ENCODE measurements at places on chromosomes 16 and 17.

DNA sequence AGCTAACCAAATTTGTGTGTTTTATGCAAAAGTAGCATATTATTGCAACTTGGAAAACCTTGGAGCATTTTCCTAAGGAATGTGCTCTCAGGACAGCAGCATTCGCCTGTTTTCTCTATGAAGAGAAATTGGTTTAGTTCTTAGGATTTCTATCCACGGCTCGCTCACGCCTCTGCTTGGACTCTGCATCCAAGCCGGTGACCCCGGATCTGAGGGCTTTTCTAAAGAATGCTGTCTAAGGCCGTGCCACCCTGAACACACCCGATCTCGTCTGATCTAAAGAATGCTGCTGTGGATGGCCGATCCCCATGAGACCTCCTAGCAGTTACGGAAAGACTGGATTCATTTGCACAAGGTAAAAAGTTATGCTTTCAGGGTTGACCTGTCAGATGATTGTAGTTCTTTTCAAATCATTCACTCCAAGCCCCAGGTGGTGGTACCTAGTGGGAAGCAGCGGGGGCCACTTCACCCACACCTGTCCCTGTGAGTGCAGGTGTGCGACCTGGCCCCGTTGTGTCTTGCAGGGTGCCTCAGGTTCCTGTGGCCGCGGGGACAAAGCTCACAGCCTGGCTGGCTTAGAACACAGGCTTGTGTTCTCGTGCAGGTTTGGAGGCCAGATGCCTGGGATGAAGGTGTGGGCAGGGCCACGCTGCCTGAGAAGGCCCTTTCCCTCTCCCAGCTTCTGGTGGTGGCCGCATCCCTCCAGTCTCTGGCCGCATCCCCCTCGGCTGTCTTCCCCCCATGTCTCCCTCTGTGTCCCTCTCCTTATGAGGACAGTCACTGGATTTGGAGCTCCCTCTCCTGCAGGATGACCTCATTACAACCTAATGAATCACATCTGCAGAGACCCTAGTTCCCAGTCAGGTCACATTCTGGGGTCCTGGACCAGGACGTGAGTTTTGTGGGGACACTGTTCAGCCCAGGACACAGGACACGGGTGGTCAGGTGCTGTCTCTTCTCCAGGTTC lies 71.1 kb downstream of the BANP start:
- no peak for DNase-seq

GRCh38 chr16:3671424-3671823 lies 16.9 kb downstream of the DNASE1 start:
- no peak for DNase-seq

DNA sequence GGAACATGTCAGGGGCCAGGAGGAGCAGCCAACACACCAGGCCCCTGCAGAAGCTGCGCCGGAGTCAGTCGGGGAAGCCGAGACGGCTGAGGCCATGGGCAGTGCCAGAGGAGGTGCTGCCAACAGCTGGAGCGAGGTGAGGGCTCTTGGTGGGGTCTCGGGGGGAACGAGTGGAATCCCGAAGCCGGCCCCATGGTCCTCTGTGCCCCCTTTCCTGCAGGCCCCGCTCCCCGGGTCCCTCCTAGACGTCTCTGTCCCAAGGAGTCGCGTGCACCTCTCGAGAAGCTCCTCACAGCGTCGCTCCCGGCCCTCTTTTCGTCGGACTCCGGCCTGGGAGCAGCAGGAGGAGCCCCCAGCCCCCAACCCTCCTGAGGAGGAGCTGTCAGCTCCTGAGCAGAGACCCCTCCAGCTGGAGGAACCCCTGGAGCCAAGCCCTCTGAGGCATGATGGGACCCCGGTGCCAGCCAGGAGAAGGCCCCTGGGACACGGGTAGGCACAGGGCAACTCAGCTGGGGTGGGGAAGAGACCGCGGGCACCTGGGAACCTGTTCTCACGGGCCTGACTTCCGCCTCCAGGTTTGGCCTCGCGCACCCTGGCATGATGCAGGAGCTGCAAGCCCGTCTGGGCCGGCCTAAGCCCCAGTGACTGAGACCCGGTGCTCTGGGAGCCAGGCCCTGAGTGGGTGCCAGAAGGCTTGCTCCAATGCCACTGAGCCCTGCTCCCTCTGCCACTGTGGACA lies 3.6 kb downstream of the APOBR start:
- DNase-seq: no peak

DNA sequence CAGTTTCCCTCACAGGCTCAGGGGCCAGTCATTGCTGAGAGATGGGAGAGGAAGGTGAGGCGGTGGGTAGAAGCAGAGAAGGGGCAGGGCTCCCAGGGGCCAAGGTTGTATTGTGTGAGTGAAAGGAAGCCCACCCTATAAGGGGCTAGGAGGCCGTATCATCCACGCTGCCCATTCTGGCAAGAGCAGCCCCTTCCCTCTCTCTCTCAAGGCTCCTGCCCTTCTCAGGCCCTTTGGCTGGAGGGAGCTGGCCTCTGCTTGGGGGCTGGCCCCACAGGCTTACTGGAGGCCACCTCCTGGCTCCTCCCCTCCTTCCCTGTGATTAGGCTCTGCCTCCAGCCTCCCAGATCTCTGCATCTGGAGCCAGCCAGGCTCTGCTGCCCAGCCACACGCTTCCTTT lies 7.6 kb downstream of the TBKBP1 start:
- no peak for DNase-seq

- DNase-seq: no peak
Observed at GRCh38 chr16:51813609-51814008, 662.5 kb upstream of the SALL1 start.

GRCh38 chr16:31377210-31377903 lies 15.8 kb upstream of the ITGAD start:
- DNase-seq: no peak

GRCh38 chr16:55703003-55704001 lies 47.5 kb downstream of the SLC6A2 start:
- DNase-seq: no peak

DNA sequence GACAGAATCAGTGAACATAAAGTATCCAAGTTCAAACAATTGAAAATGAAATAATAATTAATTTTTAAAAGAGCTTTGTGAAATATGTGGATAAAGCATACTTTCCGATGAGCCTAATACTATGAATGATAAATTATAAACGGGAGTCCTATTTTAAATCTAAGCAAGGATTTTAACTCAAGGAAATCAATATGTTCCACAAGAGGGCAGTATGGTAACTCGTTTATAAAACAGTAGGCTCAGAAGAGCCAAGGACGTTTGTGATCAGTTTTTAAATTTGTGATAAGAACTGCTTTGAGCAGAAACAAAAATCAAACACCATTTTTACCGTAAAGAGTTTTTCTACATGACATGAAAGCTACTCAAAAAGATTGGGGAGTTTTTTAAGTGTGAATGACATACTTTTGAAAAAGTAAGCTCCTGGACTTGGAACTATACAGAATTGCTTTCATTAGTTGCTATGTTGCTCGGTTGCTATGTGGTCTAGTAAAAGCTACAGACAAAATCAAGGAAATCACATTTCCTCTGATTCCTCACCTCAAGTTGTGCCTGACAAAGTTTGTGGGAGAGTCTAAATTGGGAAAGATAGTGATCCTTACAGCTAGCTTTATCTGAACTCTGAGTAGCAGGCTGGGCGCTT lies 11.8 kb upstream of the TEKT1 start:
- no peak for DNase-seq

DNA sequence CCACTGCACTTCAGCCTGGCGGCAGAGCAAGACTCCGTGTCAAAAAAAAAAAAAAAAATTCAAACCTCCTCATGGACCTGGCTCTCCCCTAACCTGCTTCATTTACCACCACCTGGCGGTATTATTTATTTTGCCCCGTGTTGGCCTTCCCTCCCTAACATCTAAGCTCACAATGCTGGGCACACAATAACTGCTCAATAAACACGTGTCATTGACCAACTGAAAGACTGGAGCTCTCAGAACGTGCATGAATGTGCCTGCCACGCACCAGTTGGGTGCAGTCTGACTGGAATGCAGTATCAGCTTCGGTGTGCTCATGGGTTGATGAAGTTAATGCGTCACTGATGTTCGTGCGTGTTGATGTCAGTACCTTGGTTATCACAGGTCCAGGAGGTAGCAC lies 64.4 kb upstream of the CDC42EP4 start:
- DNase-seq: no peak

DNA sequence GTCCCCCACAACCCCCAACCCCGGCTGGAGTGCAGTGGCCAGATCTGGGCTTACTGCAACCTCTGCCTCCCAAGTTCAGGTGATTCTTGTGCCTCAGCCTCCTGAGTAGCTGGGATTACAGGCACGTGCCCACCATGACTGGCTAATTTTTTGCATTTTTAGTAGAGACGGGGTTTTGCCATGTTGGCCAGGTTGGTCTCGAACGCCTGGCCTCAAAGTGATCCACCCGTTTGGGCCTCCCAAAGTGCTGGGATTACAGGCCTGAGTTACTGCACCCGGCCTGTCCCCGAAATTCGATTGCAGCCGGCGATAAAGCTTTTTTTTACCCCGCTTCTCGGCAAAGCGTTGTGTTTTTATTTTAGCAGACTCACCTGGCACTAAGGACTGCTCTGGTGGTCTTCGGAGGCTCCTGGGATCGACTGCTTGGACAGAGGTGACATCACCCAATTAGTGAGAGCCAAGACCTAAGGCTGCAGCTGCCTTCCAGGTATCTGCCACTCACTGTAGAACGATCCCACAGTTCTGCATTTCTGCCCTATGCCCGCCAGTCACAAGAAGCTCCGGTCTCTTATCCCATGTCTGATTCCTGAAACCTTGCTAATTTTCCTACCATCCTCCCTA lies 82.2 kb upstream of the ARL4D start:
- DNase-seq: no peak

GRCh38 chr17:82175951-82176350 lies 36.7 kb downstream of the CCDC57 start:
- DNase-seq: no peak

GRCh38 chr17:48582750-48583069 lies 4.6 kb upstream of the HOXB4 start:
- DNase-seq: no peak

DNA sequence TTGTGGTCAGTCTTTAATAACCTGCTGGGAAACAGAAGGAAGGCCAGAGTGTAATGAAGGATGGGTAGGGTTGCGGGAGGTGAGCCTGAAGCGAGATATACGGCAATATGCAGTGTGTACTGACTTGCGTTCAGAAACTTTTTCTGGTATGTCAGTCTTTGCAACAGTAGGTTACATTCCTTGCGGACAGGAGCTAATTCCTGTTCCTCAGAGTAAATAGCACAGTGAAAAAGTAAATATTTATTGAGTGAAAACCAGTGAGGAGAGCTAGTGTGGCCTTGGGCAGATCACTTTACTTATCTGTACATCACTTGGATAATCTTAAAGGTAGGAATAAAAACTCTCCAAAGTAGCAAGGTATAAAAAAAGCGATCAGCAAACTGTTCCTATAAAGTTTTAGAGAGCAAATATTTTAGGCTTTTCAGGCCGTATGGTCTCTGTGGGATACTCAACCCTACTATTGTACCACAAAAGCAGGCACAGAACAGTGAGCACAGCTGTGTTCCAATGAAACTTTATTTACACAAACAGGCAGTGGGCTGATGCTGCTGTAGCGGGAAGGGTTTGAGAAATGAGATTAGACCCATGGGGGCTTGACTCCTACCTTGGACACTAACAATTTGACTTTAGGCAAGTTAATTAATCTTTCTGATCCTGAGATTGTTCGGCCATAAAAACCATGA lies 348.0 kb downstream of the UTP18 start:
- DNase-seq: no peak

DNA sequence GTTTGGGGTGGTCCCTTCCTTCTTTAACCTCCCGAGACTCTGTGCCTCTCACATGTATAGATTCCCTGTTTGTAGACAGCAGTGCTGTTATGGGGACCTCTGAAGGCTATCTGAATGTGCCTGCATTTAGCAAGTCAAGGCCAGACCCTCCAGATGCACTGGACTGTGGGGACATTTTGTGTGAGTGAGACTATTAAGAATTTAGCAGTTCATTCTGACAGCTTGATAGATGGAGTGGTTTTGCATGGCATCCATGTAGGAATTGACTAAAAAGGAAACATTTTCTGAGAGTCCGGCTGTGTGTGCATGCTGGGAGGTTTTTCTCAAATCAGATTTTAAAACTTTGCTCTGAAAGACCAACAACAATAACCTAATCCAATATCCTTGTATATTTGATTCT lies 226.3 kb downstream of the MSI2 start:
- DNase-seq: no peak

DNA sequence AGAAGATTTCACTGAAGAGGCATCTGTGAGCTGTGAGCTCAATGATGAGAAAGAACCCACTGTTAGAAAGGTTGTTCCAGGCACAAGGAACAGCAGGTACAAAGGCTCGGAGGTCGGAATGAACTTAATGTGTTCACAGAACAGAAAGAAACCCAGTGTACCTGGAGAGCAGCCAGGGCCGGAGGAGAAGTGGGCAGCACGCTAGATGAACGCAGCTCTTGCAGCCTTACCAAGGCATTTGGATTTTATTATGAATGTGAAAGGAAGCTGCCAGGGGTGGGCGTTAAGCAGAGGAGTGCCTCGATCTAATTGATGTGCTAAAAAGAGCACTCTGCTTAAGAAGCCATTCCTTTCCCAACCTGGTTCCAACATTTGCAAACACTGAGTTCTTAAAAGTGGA lies 19.0 kb downstream of the EEF2K start:
- DNase-seq: no peak

- no peak for DNase-seq
Observed at GRCh38 chr17:6454495-6455320, 10.5 kb downstream of the PIMREG start.

- DNase-seq: no peak
Observed at GRCh38 chr16:58219432-58219831, 21.5 kb upstream of the CSNK2A2 start.

GRCh38 chr16:89257757-89258465 lies 40.4 kb downstream of the ZNF778 start:
- DNase-seq: no peak

- no peak for DNase-seq
Observed at GRCh38 chr17:75460295-75460694, 3.9 kb downstream of the TMEM94 start.

DNA sequence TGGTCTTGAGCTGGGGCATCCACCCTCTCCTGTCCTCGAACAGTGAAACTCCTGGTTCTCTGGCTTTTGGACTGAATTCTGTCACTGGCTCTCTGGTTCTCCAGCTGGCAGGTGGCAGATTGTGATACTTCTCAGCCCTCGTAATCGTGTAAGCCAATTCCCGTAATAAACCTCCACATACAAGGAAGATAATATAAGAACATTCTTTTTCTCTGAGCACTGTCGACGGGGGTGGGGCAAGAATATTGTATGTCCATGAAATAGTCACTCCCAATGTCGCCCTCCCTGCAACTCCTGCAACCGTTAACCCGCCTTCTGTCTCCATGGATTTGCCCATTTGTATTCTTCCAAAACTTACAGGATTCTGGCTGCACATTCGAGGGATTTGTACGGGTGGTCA lies 39.2 kb upstream of the RPH3AL start:
- no peak for DNase-seq

DNA sequence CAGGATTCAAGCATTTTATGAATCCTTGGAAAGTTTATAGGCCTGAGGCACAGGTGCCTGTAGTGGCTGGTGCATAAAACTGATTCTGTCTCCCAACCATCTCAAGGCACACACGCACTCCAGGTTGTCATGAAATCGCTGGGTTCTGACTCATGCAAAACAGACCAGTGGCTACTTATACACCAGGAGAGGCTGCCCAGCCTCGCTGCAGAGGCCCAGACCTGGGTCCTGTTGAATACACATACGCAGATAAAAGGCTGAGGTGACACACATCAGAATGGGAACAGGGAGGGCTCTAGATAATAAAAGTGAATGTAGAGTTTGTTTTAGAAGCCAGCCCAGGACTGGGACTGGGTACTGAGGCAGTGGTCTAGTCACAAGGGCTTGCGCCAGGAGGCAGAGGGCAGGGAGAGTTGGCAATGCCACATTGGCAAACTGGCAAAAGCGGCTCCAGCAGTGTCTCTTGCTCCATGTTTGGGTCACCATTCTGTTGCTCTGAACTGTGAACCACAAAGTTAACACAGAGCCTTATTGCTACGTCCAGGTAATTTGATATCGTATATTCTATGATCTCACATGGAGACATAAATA lies 13.6 kb downstream of the OR1D5 start:
- no peak for DNase-seq

Data from stimulated activated CD4-positive, alpha-beta T cell treated with anti-CD3 and anti-CD28 coated beads, Interleukin-2, amount 100 ng/mL, for 24 hours (primary cell).